Activated gamma-delta T cell treated with anti-CD3 and anti-CD28 coated beads, Interleukin-2, amount 50 U/mL, for 16 hours (primary cell): ENCODE measurements at places on chromosomes 7 and 10.
A peak's percentile ranks its signal among the peaks of the same experiment; 100 is the strongest.

GRCh38 chr10:34374356-34375045, 440.6 kb downstream of the PARD3 start:
- DNase-seq, result no peak

DNA sequence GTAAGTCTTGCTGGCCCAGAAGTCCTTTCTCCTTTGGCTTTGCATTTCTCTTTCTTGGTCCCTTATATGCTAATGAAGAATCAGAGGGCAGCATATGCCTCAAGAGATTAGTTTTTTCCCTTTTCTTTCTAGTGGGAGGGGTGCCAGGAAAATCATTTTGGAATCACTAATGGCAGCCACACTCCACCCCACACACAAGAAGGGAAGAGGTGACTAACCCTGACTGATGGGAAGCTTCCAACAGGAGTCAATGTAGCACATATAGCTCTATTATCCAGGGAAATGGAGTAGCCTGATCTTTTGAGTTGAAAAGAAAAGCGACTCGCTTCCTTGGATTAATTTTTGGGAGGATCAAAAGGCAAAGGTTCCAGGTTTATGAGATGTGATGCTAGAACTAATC, 225.3 kb downstream of the KIF20B start:
- no peak for DNase-seq

- DNase-seq, result peak; percentile 17
These were observed 652 bp downstream of the KAZALD1 start for GRCh38 chr10:101062232-101063049.

- no peak for DNase-seq
These were observed at the start of gene PYROXD2 for GRCh38 chr10:98414932-98415730. TSS of gene PYROXD2 (minus strand) at chr10:98415182. CDS start at chr10:98415135, 47 bp downstream.

DNA sequence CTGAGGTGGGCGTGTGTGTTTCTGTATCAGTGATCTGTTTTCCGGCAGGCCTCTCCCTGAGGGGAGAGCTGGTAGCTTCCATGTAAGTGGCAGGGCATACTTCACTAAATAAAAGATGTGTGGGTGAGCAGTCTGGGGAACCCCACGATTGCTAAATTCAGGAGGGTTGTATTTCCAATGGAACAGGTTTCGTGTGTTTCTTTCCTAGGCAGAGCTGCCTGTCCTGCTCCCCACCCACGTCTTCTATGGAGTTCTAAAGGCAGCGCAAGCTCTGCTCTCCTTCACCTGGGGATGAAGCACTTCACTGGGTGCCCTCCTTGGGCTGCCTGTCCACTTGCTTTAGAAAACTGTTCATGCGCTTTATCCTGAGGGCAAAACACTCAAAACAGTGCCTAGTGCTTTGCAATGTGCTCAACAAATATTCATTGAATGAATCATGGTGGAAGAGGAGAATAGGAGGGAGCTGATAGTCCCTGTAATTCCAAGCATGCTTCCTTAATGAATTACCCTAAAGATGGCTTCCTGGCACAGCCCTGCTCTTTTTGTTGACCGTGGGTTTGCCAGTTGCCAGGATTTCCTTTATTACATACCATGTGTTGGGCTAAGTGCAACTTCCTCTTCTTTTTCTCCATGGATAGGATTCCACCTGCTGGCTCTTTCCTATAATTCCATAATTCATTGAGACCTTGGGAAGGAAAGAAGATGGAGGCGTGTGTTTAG, 50.6 kb upstream of the SRPK2 start:
- DNase-seq, result no peak

DNA sequence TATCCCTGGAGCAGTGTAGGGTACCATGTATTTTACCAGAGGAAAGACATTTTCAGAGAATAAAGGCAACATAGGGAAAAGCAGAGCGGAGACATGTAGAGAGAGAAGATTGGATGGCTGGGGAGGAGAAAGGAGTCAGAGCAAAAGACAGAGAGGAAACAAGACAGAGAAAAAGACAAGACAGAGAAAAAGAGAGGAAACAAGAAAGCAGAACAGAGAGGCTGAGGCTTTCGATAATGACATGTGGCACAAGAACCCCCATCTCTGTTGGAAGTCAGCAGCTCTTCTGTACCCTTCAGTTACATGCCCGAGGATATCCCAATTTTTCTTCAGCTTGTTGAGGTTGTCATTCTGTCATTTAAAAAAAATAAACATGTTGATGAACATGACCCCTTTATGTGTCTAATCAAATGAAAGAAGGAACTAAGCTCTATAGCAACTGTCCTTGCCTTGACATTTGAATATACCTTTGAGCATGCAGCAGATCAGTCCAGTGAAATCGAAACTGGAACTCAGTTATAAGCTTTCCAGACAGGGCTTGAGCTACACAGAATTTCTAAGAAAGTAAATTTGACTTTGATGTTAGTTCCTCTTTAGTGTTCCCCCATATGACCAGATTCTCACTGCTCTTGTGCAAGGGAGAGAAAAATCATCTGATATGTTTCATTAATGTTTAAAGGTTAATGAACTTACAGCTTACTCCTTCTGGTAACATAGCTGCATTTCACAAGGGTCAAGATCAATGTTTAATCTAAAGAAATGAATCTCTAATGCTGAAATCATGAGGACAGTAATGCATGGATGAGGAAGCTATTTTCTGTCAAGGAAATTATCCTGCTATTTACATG, 75.1 kb upstream of the SP4 start:
- no peak for DNase-seq

DNA sequence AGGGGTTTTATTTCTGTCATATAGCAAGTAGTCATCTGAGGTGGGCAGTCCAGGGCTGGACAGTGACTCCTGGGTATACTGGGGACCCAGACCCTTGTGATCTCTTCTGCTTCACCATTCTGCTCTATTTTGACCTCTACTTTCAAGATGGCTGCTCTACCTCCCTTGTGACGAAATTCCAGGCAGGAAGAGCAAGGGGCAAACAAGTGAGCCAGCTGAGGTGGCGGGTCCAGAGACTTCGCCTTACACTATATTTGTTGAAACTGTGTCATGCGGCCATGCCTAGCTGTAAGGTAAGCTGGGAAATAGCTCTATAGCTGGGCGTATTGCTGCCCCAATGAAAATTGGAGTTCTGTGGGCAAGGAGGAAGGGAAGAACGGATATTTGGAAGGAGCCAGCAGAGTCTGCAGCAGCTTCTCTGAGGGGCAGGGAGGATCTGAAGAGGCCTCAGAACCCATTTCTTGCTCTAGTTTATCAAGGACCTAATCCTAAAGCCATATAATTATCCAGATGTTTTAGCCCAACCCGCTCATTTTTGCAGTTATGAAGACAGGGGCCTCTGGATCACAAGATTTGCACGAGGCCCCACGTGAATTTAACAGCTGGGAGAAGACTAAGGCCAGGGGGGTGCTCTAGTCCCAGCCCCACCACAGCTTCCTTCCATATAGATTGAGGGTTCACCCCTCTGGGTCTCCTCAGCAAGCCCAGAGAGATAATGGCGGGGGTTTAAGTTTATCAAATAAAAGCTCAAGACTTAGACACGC, 7.7 kb upstream of the CPA1 start:
- no peak for DNase-seq

- DNase-seq, result no peak
These were observed 299.4 kb downstream of the SNX13 start for GRCh38 chr7:17640730-17641377.

DNA sequence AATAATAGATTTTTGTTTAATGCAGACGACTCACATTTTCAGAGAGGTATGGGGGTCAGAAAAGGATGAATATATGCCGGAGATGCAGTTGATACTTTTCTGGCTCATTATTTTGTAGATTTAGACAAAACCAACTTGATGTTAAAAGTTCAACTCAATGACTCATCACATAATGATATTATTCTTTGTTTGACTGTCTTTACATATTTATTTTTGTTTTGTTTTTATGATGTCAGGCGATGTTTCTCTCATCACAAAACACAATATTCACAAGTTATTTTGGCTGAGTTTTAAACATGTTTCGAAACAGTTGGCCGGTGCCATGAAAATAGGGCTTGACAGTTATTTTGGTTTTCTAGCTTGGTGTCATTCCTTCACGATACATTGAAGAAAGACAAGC, 1.3 kb downstream of the GJD4 start:
- DNase-seq, result no peak
